ENCODE measurements at places on chromosomes 3 and 15.

- DNase-seq, result no peak
These were observed 1.7 kb downstream of the KLHL25 start for GRCh38 chr15:85792912-85793590.

GRCh38 chr15:23038726-23039142 is 635 bp downstream of the TUBGCP5 start:
- no peak for DNase-seq

DNA sequence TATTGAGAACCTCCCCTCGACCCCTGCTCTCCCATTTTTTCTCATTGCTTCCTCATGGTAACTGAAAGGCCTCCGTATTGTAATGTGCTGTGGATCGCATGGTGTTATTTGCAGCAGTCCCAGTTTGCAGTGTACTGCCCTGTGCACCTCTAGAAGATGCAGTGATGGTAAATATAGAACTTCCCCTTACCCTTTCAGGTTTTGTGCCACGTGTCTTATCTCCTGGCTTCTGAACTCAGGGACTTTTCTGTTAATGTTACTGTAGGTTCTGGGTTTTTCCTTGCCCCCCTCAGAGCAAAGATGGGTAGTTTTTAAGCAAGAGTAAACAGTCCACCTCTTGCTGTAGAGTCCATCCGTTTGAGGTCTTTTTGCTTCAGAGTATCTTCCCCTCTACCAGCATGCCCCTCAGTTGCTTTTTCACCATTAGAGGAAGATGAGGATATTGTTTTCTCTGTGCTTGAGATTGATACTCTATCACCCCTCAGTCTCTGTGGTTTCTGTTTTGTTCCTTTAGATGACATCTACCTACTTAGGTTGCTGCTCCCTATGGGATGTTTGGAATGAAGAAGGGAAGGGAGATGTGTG is 22.4 kb downstream of the CHD2 start:
- DNase-seq, result no peak

GRCh38 chr3:43953814-43954692 is 263.3 kb downstream of the ABHD5 start:
- no peak for DNase-seq

- no peak for DNase-seq
These were observed 5.6 kb upstream of the MAGEF1 start for GRCh38 chr3:184717399-184717983.

GRCh38 chr3:4515916-4516579 is 22.9 kb downstream of the ITPR1 start:
- no peak for DNase-seq

DNA sequence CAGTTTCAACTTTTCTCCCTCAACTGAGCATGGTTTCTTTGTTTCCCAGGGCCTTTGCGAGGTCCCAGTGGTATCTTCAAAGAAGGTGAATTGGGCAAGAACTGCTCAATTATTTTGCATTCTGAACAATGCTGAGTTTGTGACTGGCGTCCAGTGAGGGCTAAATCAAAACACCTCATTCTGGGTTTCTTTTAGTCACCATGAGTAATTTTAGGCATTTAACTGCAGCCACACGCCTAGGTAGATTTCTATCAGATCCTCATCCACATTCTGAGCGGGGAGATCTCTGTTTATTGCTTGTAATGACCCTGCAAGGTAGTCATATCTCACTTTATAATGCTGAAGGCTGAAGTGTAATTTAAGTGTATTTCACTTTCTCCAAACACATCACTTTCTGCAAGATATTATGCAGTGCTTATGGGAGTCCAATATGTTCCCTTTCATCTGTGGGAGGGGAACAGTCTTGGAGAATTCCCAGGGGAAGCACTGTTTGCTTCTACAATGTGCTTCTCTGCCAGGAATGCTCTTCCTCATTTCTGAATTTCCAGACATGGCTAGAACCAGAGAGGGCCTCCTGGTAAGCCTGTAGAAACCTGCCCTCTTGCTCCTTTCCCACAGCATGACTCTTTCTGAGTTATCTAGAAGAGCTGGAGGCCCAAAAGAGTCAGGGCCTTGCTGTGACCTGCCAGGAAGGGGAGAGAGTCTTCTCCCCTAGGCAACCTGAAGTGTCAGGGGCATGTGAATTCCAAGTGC is 91.7 kb downstream of the FRMD4B start:
- DNase-seq, result no peak

DNA sequence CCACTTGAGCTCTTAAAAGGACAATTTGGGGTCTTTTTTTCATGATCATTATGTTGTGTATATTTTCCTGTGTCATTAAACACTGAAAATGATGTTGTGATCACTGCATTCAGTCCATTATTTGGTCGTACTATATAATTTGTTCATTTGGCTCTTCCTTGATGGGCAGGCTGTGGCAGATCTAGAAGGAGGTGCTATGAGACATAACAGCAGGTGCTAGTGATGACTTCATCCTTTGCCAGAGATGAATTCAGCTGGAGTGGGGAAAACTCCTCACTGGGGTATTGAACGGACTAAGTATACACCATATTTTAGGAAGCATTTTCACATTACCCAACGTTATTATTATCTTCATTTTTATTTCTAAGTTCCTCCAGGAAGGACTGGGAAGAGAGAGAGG is 12.0 kb downstream of the CMTM7 start:
- no peak for DNase-seq

DNA sequence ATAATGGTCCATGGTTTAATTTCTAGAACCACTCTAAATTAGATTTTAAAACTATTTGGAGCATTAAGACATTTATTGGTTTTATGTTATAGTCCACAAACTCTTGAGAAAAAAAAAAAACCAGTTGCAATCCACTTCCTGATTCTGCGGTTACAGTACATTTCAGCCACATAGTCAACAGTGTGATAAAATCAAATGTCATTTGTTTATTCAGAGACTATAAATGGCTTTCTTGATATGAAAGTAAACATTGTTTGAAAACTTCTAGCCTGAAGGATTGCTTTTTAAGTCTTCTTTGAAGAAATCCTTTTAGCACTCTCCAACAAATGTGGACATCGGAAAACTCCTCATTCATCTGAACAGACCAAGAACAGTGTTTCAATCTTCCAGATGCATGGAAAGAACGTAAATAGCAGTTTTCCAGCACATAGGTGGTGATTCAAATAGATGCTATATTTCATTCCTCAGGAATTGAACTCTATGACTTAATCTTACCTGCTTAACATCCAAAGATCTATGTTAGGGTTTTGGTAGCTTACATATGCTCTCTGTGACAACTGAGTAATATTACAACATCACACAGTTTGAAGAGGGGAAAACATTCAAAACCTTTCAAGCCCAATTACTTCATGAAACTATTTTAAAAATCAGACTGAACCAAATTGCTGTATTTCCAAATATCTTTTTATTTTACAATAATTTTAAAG is 87.8 kb upstream of the UBE2E2 start:
- DNase-seq, result no peak

GRCh38 chr3:77460326-77460725 is 420.4 kb downstream of the ROBO2 start:
- DNase-seq, result no peak

DNA sequence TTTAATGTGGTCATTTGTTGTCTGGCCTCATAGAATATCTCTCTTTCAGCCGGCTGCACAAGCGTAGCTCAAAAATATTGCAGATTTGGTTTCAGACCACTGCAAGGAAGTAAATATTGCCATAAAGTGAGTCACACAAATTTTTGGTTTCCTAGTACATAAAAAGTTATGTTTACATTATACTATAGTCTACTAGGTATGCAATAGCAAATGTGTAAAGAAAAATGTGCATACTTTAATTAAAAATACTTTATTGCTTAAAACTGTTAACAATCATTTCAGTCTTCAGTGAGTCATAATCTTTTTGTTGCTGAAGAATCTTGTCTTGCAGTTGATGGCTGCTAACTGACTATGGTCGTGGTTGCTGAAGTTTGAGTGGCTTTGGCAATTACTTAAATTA is 425.1 kb upstream of the ROBO1 start:
- no peak for DNase-seq

DNA sequence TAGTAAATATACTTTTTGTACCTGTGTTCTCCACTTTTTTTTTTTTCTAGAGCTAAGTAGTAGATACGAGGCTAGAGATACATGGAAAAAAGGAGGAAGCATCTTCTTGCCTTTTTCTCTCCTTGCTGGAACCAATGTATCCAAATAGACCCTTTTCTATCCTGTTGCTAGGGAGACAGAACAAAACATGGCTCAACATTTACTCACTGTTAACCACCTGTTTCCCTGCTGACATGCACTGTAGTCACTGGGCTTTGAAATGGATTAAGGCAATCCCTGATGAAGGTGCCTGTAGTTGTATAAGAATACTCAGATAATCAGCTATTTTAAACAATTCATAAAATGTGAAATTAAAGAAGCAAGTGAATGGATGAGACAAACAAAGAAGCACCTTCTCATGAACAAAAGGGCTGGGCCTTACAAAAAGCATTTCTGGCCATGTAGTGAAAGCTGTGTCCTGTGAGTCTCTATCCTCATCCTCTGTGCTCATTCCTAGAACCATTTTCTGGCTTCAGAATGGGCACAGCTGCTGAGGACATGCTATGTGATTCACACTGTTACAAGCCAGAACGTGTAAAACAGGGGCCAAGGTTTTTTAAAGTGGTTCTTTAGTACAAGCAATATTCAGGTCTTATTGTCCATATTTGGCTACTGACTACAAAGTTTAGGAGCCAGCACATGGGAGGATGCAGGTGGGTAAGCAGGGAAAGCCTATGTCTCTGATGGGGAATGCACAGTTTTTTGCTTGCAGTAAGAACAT is 100.4 kb upstream of the NDN start:
- no peak for DNase-seq

DNA sequence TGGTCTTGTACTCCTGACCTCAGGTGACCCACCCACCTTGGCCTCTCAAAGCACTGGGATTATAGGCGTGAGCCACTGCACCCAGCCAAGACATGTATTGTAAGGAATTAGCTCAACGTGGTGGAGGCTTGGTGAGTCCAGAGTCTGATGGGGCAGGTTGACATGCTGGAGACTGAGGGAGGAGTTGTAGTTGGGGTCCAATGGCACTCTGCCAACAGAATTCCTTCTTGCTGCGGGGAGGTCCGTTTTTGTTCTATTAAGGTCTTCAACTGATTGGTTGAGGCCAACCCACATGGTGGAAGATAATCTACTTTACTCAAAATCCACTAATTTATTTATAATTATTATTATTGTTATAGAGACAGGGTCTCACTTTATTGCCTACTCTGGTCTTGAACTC is 30.1 kb downstream of the PLA2G4D start:
- DNase-seq, result no peak

DNA sequence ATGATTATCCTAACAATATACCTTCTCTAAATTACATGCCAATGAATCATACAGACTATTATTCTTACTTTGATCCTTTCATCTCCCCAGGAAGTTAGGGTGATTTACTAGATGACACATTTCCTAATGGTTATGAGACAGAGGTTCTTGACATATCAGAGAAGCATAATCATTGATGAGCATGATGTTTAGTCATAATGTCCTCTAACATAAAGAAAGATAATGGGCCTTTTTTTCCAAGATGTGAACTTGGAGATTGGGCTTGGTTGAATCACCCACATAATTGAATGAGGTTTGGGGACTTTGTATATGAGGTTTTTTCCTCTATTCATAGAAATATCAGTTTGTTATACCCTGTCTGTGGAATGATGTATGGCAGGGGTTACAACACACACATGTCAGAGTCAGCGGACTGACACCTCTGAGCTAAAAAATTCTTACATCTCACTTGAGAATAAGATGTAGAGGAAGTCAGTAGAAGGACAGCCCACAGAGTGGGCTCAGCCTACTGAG is 69.7 kb upstream of the DCBLD2 start:
- no peak for DNase-seq

GRCh38 chr15:58981808-58982475 is 5.5 kb upstream of the RNF111 start:
- no peak for DNase-seq

GRCh38 chr3:141360888-141361598 is 7.3 kb upstream of the ZBTB38 start:
- DNase-seq, result peak; percentile 90

GRCh38 chr3:176286476-176287085 is 910.7 kb downstream of the TBL1XR1 start:
- DNase-seq, result peak; percentile 27

DNA sequence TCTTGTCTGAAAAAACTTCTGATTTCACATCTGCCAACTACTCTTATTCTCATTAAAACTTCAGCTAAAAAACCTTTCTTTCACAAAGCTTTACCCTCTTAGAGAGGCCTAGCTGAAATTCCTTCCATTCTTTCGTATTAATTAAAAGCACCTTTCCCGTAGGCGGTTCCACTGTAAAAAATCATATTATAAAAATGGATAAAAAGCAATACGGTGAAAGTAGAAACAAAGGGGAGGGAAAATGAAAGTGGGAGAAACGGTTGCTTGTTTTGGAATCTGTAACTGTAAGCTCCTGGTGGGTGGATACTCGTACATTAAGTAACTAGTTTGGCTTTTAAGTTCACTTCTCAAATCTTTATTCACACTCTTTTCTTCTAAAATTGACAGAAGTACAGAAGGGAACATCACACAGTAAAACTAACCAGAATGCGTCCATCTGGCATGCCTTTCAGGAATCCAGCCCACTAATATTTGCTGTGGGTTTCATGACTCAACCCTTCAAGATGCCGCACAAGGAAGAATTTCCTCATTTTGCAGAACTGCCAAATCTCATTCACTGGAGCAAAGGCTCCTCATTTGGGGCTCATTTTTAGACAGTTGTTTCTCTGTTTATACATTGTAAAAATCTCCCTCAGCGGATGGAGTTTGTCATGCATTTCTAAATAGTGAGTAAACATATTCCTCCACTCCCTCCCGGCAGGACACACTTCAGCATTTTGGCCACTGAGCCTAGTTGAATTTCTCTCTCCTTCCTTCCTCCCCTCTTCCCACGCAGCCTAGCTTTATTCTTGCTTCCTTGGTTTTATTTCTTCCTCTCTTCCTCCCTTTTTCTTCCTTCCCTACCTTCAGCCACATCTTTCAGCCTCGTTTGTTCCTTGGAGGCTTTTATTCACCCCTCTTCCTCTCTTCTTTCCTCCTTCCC is 419.5 kb upstream of the NAALADL2 start:
- peak; percentile 99 for DNase-seq

GRCh38 chr3:144859161-144859560 is 887.5 kb downstream of the DIPK2A start:
- no peak for DNase-seq

DNA sequence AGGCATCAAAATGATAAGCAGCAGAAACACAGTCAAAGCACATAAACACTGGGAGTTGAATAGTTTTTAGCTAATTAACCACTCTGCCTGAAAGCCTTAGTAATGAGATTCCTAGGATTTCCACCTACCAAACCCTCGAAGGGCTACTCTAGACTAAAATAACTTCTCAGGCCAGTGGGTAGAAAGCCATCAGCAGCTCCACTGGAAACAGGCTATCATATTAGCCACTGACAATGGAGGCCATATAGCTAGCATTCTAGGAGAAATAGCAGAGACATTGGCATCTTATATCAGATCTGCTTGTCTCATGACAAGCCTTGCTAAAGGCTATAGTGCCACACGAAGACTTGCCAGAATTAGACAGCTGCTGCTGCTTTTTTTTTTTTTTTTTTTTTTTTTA is 4.5 kb upstream of the CAPN3 start:
- no peak for DNase-seq

GRCh38 chr3:197333901-197334639 is 35.7 kb upstream of the DLG1 start:
- DNase-seq, result no peak

- DNase-seq, result no peak
These were observed 29.7 kb upstream of the FBLN2 start for GRCh38 chr3:13519006-13519791.
